CD8-positive, alpha-beta memory T cell (primary cell): ENCODE measurements at places on chromosomes 1 and 21. TPM values are rescaled to one million over a fixed set of nuclear protein-coding genes. Genes with fewer than 3 reads are reported as not detected.

- DNase-seq: no peak
Measured at GRCh38 chr1:86950712-86951419, 36.4 kb downstream of the HS2ST1 start.

GRCh38 chr1:61083807-61084440 is 1.6 kb downstream of the NFIA start:
- no peak for DNase-seq

- DNase-seq: no peak
Measured at GRCh38 chr1:159949123-159949522, 3.7 kb upstream of the IGSF9 start.

DNA sequence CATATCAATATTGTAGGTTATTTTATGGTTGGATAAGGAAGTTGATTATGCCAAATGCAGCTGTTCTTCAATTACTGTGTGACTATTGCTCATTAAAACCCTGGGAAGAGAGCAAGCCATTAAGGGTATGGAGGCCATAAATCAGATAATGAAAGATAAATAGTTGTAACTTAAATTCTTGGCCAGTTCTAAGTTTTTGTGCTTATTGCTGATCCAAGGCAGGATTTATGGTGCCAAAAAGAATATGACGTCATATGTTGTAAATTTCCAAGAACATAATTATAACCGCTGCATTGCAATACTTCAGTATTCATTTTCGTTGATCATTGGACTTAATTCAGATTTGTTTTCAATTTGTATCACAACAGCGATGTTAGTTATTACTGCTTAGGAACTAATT is 211.6 kb downstream of the LRRC40 start:
- no peak for DNase-seq

- no peak for DNase-seq
Measured at GRCh38 chr1:228154670-228155571, 5.2 kb downstream of the GJC2 start.

DNA sequence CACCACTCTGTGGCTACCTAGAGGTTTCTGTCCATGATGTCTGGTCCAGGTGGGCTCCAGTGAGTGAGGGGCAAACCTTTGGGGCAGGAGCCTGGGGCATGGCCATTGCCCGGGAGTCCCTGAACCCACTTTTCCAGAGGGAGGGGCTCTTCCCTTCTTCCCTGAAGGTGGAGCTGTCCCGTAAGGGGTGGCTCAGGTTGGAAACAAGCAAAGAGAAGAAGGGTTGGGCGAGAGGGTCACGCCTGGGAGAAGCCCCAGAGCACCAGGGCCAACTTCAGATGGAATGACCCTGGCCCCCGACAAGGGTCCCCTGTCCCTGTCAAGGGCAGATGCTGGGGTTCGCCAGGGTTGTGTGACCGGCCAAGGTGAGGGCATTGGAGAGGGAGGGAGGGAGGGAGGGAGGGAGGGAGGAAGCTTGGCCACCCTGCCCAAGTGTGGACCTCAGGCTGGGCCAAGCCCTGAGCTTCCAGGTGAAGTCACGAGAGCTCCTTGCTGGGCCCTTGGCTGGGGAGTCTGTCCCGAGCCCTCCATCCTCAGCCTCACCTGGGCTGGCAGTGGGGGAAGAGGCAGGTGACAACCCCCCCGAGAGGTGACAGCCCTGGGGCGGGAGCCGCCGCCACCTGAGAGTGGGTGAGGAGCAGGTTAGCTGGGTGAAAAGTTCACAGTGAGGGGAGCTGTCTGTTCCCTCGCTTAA is 69.6 kb downstream of the DHRS3 start:
- no peak for DNase-seq

DNA sequence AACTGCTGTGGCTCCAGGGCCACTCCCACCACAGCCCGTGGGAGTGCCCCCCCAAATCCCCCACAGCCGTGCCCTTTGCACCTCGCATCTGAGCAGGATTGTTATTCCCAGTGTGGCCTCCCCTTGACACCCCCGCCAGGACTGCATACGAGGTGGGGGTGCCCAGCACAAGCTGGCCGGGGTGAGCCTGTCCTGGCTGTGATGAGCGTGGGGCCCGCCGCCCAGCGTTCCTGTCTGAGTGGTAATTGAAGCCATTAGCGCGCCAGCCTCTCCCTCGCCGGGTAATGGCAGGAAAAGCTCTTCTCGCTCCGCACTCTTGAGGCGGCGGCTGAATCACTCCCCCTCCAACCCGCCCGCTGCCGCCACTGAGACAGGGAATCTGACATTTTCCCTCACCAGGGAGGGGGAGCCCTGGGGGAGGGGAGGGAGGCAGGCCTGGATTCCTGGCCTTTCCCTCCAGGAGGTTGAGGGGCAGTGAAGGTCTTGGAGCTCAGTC is 27.7 kb downstream of the PTPRF start:
- no peak for DNase-seq

- DNase-seq: no peak
Measured at GRCh38 chr1:245240648-245241165, 85.9 kb downstream of the KIF26B start.

- no peak for DNase-seq
Measured at GRCh38 chr1:87052400-87052799, 138.0 kb downstream of the HS2ST1 start.

- DNase-seq: no peak
Measured at GRCh38 chr1:36530791-36531190, 48.1 kb upstream of the CSF3R start.

DNA sequence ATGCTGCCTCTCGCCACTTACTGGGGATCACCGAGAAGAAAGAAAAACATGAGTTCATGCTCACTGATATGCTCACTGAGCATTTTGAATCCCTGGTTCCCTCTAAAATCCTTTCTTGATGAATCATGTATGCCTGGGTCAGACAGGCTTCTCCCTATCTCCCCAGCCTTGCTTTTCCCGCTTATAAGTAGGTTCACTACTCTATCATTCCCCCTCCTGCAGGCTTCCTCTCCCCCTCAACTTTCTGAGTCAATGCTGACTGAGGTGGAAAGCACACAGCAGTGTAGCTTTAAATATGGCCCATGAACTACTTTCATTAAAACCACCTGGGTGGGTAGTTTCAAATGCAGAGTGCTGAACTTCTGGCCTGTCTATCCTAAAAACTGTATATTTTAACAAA is 41.7 kb downstream of the FMO4 start:
- DNase-seq: no peak

DNA sequence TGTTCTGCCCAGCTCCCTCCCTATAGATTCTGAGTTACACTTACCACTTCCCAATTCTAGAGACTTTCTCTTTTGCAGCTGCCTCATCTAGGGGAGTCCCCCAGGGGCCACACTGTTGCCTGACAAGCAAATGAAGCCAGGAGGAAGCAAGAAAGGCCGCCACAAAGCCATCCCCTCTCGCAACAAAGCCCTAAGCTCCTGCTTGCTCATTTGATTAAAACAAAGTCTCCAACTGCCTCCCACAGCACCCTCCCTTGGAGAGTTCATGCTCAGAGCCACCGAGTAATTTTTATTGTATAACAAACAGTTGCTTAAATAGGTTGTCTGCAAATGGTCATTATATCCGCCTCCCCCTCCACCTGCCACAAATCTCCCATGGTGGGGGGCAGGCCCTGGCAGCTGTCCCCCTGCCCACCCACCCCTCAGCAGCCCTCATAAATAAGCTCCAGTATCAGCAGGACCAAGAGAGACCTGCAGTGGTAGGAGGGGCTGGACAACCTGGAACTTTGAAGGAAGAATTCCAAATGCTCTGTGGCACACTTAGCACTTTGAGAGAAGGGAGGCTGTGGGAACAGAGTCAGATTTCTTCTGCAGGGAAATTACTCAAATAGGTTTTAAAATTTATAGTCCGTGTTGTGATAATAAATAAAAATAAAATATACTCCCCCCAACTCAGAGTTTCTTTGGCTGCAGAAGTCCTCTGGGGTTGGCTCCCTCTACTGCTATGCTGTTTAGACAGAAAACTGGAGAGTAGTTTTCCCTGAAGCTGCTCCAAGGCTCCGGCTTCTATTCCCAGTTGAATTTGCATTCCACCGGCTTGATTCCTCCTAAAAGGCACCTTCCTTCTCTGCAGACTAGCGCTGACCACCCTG is 237.5 kb downstream of the TTLL7 start:
- DNase-seq: no peak

DNA sequence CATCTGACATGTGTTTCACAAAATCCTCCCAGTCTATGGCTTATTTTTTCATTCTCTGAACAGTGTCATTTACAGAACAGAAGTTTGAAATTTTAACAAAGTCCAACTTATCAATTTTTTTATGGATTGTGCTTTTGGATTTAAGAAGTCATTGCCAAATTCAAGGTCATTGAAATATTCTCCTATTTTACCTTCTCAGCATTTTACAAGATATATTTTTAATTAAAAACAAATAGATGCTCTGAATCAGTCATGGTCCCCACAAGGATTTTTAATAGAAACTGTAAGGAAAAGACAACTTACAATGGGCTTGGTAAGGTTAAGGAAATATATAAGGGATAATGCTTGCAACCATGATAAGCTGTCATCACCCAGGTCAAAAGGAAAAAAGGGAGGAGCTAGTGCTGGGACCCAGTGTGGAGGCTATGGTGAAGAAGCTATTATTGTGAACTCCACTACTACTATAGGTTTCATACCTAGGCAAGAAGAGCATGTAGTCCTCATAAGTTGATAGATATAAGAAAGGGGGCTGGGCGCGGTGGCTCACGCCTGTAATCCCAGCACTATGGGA is 144.5 kb upstream of the KCNJ15 start:
- DNase-seq: no peak

GRCh38 chr1:26900815-26901511 is 696 bp upstream of the GPATCH3 start:
- DNase-seq: no peak

DNA sequence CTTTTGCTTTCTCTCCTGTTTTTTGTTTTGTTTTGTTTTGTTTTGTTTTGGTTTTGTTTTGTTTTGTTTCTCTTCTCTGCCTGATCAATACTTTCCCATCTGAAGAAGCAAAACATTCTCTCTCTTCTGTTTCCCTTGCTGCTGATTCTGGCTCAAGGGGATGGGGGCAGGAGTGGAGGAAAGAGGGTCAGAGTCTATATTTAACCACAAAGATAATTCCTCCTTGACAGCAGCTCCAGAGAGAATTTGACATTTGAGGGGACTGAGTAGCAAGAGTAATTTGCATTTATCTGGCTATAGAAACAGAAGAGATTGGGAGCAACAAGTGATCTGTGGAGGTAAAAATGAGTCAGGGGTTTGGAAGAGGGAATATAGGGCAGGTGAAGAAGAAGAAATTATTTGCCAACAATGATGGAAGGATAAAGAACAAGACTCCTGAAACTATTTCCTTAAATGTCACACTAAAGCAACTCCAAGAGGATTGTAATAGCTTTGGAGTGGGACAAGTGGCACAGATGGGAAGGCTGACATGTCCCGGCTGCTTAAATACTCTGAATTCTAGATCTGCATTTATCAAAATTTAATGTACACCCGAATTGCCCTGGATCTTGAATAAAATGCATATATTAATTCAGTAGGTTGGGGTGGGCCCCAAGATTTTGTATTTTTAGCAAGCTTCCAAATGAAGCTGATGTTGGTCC is 349.3 kb upstream of the PLXNA2 start:
- no peak for DNase-seq

DNA sequence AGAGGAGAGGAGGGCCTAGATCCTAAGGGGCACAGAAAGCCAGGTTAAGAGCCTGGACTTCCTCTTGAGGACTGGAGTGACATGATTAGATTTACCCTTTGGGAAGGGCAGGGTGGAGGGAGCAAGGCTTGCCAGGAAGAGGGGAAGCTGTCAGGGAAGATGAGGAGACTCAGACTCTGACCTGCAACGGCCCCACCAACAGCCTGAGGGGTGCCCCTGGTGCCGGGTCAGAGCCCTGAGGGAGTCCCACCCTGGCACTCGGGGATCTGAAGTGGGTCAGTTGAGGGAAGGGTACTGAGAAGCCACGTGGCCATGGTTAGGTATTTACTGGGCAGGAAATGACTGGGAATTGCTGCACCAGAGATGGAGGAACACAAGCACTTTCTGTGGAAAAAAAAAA is 9.8 kb downstream of the ECE1 start:
- no peak for DNase-seq

- no peak for DNase-seq
Measured at GRCh38 chr1:40855513-40855912, 6.7 kb downstream of the CITED4 start.

PCP4 gene
- not detected for total RNA-seq

CAMK2N1 gene
- 2.8 TPM for total RNA-seq

C1orf74 gene
- total RNA-seq: 2.2 TPM

ADAMTS1 gene
- total RNA-seq: not detected

OR2G6 gene
- total RNA-seq: not detected

CAMK1G gene
- not detected for total RNA-seq
